GM23338 (cell line): ENCODE measurements at places on chromosomes 13 and 19. TPM values are rescaled to one million over a fixed set of nuclear protein-coding genes. Genes with fewer than 3 reads are reported as not detected.

- H3K27me3 ChIP-seq: no peaks in the 10 kb centered on the region
- H3K36me3 ChIP-seq: no peaks in the 10 kb centered on the region
- H3K4me1 ChIP-seq: no peaks in the 10 kb centered on the region
- DNase-seq: no peak
- H3K27ac ChIP-seq: no peak overlapping the region
Observed at GRCh38 chr13:68199271-68199670, 969.1 kb upstream of the PCDH9 start.

DNA sequence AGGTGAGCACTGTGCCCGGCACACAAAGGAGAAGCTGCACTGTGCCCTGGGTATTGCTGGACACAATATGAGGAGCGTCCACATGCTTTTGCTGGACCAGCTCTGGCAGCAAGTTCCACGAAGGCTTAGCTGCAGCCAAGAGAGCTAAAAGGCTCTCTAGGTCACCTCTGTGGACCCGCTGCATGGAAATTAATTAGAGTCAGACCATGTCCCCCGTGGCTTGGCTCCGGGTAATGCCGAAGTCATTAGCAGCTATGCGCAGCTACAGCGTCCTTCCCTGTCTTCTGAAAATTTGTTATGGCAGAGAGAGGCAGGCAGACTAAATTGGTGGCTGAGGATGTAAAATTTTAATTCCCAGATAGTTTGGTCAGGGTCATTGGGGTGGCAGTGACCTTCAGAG lies 271.5 kb downstream of the SLC7A1 start:
- H3K27ac ChIP-seq: no peak overlapping the region
- no peak overlapping the region for H3K4me3 ChIP-seq
- no peaks in the 10 kb centered on the region for H3K36me3 ChIP-seq
- no peaks in the 10 kb centered on the region for H3K4me1 ChIP-seq
- no peaks in the 10 kb centered on the region for H3K27me3 ChIP-seq

DNA sequence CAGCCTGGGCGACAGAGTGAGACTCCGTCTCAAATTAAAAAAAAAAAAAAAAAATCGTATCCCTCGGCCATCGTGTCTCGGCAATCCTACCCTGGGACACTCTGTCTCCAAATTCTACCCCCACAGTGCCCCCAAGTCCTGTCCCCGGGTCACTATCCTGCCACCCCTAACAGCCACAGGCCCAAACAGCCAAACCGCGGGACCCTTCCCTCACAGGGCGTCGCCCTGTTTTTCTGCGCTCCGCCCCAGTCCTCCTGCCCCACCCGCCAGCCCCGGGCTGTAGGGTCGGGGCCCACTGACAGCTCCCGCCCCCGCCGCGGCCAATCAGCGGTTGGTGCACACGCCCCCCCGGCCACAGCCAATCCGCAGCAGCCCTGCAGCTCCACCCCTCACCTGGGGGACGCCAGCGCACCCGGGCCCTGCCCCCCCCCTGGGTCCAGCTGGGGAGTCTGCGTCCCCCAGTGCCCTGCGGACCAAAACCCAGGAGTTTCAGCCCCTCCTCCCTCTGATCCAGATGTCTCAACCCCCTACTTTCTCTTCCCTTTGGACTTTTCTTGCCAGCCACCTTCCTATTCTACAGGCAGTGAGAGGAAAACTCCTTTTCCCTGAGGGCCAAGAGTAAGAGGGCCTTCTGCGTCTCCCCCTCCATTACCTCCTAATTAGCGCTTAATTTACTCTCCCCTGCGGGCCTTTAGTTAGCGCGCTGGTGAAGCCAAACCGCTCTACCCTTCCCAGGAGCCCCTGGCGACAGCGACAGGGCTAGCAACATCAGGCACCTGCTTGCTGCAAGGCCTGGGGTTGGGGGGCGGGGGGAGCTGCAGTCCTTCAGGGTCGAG lies 1.5 kb upstream of the BCAT2 start:
- H3K4me3 ChIP-seq: peak overlapping the region; percentile 83
- no peaks in the 10 kb centered on the region for H3K36me3 ChIP-seq
- DNase-seq: peak; percentile 94
- peaks cover 17% of the 10 kb centered on the region for H3K4me1 ChIP-seq
- peak overlapping the region; percentile 94 for H3K27ac ChIP-seq
- peaks cover 8% of the 10 kb centered on the region; the same call in 1 of the 2 replicates for H3K27me3 ChIP-seq

GRCh38 chr13:44819772-44820171 lies 169.5 kb downstream of the NUFIP1 start:
- peaks cover 24% of the 10 kb centered on the region for H3K4me1 ChIP-seq
- no peaks in the 10 kb centered on the region for H3K36me3 ChIP-seq
- DNase-seq: no peak
- no peak overlapping the region for H3K4me3 ChIP-seq
- no peak overlapping the region for H3K27ac ChIP-seq

- H3K27me3 ChIP-seq: no peaks in the 10 kb centered on the region
- H3K4me3 ChIP-seq: no peak overlapping the region
- no peak overlapping the region for H3K27ac ChIP-seq
- no peak for DNase-seq
Observed at GRCh38 chr13:39468306-39468705, 134.7 kb downstream of the LHFPL6 start.

GRCh38 chr19:48975947-48976847 lies 11.1 kb downstream of the FTL start:
- H3K4me3 ChIP-seq: no peak overlapping the region
- no peaks in the 10 kb centered on the region for H3K27me3 ChIP-seq
- H3K4me1 ChIP-seq: no peaks in the 10 kb centered on the region
- peak; percentile 93 for DNase-seq
- H3K36me3 ChIP-seq: peaks cover 4% of the 10 kb centered on the region; the same call in 1 of the 2 replicates
- no peak overlapping the region for H3K27ac ChIP-seq

DNA sequence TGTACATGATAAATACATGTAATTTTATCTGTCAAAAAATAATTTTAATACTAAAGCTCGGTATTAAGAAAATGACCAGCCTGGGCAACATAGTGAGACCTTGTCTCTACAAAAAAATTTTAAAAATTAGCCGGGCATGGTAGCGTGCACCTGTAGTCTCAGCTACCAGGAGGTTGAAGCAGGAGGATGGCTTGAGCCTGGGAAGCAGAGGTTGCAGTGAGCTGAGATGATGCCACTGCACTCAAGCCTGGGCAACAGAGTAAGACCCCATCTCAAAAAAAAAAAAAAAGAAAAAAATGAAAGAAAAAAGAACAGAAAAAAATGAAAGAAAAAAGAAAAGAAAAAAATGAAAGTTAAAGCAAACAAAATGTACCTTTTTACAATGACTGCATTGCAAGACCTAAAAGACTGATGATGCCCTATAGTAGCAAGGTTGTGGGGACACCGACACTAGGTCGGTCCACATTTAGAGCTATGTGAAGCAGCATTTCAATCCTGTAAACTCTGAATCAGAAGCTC lies 5.3 kb downstream of the ZFP14 start:
- DNase-seq: no peak
- peaks cover 8% of the 10 kb centered on the region for H3K4me1 ChIP-seq
- H3K27ac ChIP-seq: no peak overlapping the region
- no peaks in the 10 kb centered on the region for H3K36me3 ChIP-seq
- H3K4me3 ChIP-seq: no peak overlapping the region
- H3K27me3 ChIP-seq: no peaks in the 10 kb centered on the region

- no peak for DNase-seq
- no peak overlapping the region for H3K4me3 ChIP-seq
- no peaks in the 10 kb centered on the region for H3K36me3 ChIP-seq
- H3K27me3 ChIP-seq: no peaks in the 10 kb centered on the region
- H3K4me1 ChIP-seq: peaks cover 9% of the 10 kb centered on the region; the same call in 1 of the 2 replicates
Observed at GRCh38 chr19:49468199-49468598, 5.8 kb upstream of the FLT3LG start.

GRCh38 chr19:6828698-6829633 lies 56.5 kb downstream of the VAV1 start:
- no peaks in the 10 kb centered on the region for H3K27me3 ChIP-seq
- H3K4me3 ChIP-seq: no peak overlapping the region
- no peaks in the 10 kb centered on the region for H3K4me1 ChIP-seq

DNA sequence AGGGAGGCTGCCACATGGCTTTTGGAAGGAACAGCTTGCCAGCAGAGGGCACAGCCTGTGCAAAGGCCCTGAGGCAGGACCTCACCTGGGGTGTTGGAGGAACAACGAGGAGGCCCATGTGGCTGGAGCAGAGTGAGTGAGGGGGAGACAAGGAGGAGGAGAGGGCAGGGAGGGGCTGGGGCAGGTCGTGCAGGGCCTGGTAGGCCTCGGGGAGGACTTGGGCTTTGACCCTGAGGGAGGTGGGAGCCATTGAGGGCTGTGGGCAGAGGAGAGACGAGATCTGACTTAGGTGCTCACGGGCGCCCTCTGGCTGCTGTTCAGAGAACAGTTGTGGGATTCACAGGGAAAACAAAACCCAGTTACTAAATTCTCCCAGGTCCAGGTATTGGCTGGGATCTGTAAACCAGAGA lies 25.2 kb downstream of the ZNRF4 start:
- no peaks in the 10 kb centered on the region for H3K27me3 ChIP-seq
- H3K4me3 ChIP-seq: no peak overlapping the region
- DNase-seq: peak; percentile 82
- H3K27ac ChIP-seq: no peak overlapping the region
- H3K36me3 ChIP-seq: no peaks in the 10 kb centered on the region

GRCh38 chr19:50214699-50215543 lies 11.5 kb downstream of the MYH14 start:
- no peaks in the 10 kb centered on the region for H3K36me3 ChIP-seq
- DNase-seq: peak; percentile 63
- H3K4me1 ChIP-seq: peaks cover 5% of the 10 kb centered on the region; the same call in 1 of the 2 replicates
- H3K4me3 ChIP-seq: no peak overlapping the region

DNA sequence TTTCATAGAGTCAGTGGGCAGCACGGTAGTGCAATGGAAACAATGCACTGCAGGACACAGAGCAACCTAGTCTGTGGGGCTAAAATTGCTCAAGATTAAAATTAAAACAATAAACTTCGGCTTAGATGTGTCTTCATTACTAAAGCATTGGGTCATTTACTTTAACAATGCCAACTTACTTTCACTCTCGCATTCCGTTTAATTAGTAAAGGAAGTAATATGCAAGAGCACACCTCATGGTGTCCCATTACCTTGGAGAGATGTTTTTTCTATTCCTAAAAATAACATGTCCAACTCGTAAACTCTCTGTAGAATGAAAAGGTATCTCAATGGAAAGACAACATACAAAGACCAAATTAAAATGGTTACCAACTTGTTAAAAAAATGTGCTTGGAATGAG lies 738.4 kb downstream of the PCDH17 start:
- H3K27me3 ChIP-seq: no peaks in the 10 kb centered on the region
- no peak for DNase-seq
- no peaks in the 10 kb centered on the region for H3K36me3 ChIP-seq
- H3K4me3 ChIP-seq: no peak overlapping the region
- H3K4me1 ChIP-seq: peaks cover 10% of the 10 kb centered on the region; the same call in 1 of the 2 replicates

DNA sequence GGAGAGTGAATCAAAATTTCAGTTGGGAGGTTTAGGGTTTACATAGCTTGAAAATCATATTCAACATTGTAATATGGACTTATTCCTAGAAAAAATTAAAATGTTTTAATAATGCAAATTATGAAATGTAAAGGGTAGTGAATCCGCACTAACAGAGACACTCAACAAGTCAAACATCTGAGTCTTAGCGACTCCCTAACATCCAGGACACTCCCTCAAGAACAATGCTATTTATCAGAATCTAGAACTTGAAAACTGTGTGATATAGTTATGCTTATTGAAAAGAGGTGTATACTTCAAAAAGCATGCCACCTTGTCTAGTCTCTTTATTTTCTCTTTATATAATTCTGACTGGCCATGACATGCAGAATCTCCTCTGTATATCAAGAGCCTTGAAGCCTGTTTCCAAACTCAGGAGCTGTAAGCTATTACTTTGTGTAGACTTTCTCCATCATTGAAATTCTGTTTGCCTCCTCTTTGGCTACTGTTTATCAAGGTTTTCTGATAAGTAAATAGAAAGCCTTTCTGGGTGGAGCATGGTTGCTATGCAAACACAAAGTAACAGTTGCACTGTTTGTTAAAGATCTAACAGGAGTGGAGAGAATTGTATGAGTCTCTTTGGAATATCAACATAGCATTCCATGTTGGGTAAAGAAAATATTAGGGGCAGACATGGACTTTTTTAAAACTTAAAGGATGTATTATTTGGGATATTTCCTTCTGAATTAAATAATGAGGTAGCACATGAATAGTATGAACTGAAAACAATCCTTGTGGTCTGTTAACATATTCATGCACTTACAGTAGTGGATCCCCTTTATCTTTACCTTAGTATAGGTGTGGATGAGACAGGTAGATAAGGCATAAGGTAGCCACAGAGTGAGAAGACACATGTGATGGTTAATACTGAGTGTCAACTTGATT lies 56.4 kb upstream of the MBNL2 start:
- no peak overlapping the region for H3K4me3 ChIP-seq
- no peak overlapping the region for H3K27ac ChIP-seq
- H3K4me1 ChIP-seq: no peaks in the 10 kb centered on the region
- H3K27me3 ChIP-seq: no peaks in the 10 kb centered on the region

DNA sequence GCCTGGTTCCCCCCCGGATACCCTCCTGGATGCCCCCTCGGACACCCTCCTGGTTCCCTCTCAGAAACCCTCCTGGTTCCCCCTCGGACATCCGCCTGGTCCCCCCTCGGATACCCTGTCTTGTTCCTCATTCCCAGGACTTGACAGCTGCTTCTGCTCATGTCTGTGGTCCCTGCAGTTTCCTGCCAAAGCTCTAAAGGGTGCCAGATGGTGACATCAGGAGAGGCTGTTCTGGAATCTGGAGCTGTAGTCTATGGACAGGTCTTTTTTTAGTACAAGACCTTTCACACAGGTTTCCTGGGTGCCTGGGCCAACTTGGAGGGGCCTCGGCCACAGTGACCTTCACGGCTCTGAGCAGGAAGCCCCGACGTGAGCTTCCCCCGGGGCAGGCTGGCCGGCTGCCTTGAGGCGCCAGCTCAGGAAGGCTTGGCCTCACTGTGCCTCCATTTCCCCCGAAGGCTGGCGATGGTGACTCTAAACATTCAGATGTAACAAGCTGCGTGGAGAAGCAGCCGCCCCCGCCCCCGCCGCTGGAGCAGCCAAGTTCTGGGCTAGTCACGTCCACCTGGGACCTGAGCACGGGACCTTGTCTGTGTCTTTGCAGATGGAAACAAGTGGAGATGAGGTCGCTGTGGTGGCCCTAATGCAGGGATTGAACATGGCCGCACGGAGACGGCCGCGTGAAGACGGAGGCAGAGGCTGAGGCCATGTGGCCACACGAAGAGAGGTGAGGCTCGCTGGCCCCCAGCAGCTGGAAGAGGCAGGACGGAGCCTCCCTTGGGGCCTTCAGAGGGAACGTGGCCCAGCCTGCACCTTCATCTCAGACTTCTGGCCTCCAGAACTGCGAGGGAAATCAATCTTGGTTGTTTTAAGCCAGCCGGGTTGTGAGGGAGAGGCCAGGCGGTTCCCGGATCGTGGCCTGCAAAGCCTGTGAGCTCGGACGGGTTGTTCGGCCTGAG lies 12.7 kb downstream of the SGTA start:
- no peaks in the 10 kb centered on the region for H3K27me3 ChIP-seq
- no peak overlapping the region for H3K27ac ChIP-seq
- no peak overlapping the region for H3K4me3 ChIP-seq
- no peaks in the 10 kb centered on the region; the same call in 1 of the 2 replicates for H3K36me3 ChIP-seq
- no peak for DNase-seq
- no peaks in the 10 kb centered on the region for H3K4me1 ChIP-seq

Gene CGB5
- not detected in 2 replicates for total RNA-seq

Gene CRB3
- total RNA-seq: 32.2 and 44.4 TPM in 2 replicates

Gene C1QTNF9B
- total RNA-seq: 0.28 and 1.7 TPM in 2 replicates

Gene KASH5
- not detected in 2 replicates for total RNA-seq

Gene PEAK3
- total RNA-seq: not detected in 2 replicates

Gene SELENOV
- total RNA-seq: 8.7 and 13.8 TPM in 2 replicates

Gene SMIM44
- total RNA-seq: not detected in 2 replicates

Gene DPP9
- total RNA-seq: 30.8 and 49.2 TPM in 2 replicates

Gene N4BP2L1
- 3.0 and 4.1 TPM in 2 replicates for total RNA-seq
